ENCODE measurements at places on chromosomes 3 and 15.

GRCh38 chr3:3177861-3178497 is 1.5 kb downstream of the CRBN start:
- DNase-seq: no peak

- DNase-seq: no peak
These were observed 120.9 kb upstream of the ZBED2 start for GRCh38 chr3:111715911-111716523.

DNA sequence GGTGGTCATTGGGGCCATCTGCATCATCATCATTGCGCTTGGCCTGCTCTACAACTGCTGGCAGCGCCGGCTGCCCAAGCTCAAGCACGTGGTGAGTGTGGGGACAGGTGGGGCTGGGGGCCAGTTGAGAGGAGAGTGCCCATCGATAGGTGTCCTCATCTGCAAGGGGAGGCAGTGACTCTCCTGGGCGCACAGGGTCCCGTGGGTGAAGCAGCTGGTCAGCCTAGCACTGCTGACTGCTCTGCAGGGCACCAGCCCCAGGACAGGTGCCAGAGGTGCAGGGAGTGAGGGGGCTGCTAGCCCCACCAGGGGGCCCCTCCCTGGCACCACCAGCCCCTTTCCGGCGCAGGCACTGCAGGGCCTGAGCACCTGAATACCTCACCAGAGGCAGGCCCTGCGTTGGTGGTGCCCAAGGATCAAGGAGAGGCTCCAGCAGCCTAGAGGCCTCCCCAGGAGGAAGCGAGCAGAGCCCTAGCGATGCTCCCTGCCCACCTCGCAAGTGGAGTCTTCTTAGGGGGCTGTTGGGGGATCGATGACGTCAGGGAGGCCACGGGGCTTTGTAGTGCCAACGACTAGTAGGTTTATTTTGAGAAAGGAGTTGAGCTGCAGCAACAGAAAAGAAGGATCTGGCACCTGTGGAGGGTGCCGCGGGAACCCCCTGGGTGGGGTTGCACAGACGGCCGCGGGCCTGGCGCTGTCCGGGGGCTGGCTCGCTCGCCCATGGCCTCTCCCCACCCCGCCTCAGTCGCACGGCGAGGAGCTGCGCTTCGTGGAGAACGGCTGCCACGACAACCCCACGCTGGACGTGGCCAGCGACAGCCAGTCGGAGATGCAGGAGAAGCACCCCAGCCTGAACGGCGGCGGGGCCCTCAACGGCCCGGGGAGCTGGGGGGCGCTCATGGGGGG is 976 bp upstream of the ABTB1 start:
- DNase-seq: no peak

GRCh38 chr3:62209101-62209500 is 164.2 kb downstream of the FEZF2 start:
- DNase-seq: no peak

DNA sequence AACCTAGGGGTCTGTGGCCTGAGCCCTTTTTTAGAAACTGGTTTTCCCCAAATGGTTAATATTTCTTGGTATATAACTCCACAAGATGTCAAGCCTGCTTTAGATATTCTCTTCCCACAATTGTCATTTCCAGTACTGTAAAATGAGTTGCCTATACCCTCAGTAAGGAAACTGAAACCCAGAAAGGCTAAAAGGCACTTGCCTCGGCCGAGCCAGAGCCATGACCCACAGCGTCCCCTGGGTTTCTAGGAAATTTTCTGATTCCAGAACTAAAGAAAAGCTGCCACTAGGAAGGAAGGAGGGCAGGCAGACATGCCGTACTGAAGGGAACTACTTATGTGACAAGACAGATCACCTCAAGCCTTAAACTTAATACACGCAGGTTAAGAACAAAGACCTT is 59.1 kb downstream of the ATP8B4 start:
- no peak for DNase-seq

DNA sequence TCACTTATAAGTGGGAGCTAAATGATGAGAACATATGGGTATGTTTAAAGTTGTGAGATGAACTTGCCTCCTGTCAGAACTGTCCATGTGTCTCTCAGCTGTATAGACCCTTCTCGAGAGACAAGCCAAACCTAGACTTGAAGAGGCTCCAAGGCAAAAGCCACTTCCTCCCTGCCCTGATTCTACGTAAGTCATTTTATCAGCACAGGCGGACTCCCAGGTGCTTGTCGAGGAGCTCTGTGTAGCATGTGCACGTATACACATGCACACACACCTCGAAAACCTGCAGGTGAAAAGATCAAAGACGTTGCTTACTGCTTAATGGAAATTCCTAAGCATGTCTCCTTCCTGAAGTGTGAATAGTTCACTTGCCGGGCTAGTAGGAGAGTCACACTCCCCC is 5.6 kb upstream of the CLEC3B start:
- DNase-seq: no peak

- no peak for DNase-seq
These were observed 26.5 kb downstream of the AKAP13 start for GRCh38 chr15:85406916-85407315.

GRCh38 chr15:25884370-25884769 is 21.2 kb upstream of the ATP10A start:
- no peak for DNase-seq

GRCh38 chr3:13636186-13636585 is 87.3 kb downstream of the FBLN2 start:
- no peak for DNase-seq

- no peak for DNase-seq
These were observed 315.1 kb upstream of the MME start for GRCh38 chr3:154764856-154765640.

- DNase-seq: no peak
These were observed 878 bp upstream of the RAD51 start for GRCh38 chr15:40693904-40694687.

GRCh38 chr15:52439470-52439869 is 89.2 kb downstream of the MYO5A start:
- no peak for DNase-seq

DNA sequence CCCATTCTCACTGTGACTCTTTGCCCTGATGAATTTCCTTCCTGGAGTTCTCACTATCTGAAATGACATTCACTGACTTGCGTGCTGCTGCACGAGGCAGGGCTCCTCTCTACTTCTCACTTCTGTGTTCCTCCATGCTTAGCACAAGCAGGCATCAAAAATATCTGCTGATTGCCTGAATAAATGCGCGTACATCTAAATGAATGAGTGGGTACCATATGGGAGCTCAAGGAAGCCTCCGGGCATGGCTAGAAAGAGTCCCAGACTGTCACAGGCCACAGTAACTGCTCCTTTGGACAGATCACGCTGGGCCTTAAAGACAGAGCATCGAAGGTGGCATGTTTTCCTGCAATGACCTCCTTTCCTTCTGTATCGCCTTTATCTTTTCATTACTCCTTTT is 31.6 kb downstream of the HCN4 start:
- DNase-seq: no peak

Data from stimulated activated CD4-positive, alpha-beta T cell treated with anti-CD3 and anti-CD28 coated beads, Interleukin-15, amount 100 ng/mL, for 48 hours (primary cell).